ENCODE measurements at places on chromosomes 2 and 18.
A peak's percentile ranks its signal among the peaks of the same experiment; 100 is the strongest.

- no peak for DNase-seq
Observed at GRCh38 chr18:61201511-61201910, 131.7 kb upstream of the CDH20 start.

DNA sequence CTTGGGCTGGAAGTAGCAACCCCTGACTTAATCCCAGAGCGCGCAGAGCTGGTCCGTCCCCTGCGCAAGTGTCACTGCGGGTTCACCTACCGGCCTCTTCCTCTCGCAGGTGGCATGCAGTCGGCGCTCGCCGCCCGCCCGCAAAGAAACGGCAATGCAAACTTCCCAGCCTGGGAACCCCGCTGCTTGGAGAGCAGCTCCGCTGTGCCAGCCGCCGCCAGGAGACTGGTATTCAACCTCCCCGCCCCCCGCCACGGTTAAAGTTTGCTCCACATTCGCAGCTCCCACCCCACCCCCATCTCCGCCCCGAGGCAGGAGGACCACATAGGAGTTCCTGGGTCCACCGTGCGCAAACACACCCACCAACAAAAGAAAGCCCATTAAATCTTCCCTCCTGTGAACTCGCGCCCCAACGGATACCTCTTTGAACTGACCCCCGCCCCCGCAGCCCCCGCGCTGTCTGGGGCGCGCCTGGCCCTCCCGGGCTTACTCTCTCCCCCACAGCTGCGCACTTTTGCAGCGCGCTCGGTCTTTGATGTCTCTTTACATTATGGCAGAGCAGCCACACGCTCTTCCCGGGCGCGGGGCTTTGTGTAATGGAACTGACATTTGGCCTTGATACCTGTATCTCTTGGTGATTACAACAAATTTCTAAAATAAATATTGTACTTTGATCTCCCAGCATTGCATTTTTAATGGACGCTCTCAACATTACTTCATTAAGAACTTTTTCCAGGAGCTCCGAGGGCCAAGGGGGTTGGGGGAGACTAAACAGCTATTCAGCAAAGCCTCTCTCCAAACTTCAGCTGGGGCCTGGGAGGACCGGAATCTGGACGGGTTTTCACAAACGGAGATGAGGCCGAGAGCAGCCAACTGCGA, 3.1 kb upstream of the SP5 start:
- DNase-seq: no peak

DNA sequence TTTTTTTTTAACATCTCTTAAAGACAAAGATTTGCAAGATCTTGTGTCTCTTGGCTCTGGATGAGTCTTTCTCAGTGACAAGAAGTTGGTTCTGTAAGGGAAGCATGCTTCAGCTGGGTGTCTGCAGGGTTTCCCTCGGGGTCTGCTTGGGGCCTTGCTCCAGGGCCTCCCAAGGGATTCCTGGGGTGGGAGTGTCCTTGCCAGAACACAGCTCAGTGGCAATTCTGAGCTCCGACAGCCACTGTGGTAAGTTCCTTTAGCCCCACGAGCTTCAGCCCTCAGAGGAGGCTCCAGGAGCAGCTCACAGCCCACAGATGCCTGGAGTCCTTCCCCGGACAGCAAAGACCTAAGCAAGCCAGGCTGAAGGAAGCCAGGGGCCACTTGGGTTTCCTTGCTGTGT, 52.4 kb downstream of the EMX1 start:
- DNase-seq: no peak

GRCh38 chr2:200655918-200656580, 70.2 kb downstream of the AOX1 start:
- DNase-seq: no peak

GRCh38 chr2:151727593-151728552, 6.4 kb downstream of the NEB start:
- DNase-seq: no peak

- no peak for DNase-seq
Observed at GRCh38 chr2:169272010-169272409, 90.3 kb downstream of the LRP2 start.

- DNase-seq: no peak
Observed at GRCh38 chr2:175449616-175450015, 268.1 kb upstream of the ATP5MC3 start.

GRCh38 chr2:96305979-96306308, 598 bp upstream of the SNRNP200 start:
- no peak for DNase-seq

GRCh38 chr2:73070643-73071359, 711 bp downstream of the SFXN5 start:
- peak; percentile 6 for DNase-seq
